NCI-H1092 treated with DMSO at 0.1 percent for 48 hours (cell line): ENCODE measurements at places on chromosomes 2 and 18.
A peak's percentile ranks its signal among the peaks of the same experiment; 100 is the strongest.

DNA sequence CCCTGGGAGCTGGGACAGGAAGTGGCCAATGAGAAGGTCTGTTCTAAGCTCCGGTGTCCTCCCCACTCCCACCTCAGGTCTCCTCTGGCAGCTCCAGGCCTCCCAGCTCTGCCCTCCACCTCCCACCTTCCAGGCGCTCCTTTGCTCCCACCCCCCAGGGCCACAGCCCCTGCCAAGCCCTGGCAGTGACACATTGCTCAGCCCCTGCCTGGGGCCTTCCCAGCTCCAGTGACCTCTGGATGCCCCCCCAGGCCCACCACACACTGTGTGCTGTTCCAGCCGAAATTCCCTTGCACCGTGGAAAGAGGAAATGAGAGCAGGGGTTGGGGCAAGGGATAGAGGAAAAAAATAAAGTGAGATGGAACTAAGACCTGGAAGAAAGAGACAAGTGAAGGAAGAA is 289.6 kb downstream of the CYP26B1 start:
- no peak for DNase-seq

GRCh38 chr2:105224444-105224843 is 17.1 kb upstream of the GPR45 start:
- no peak for DNase-seq

GRCh38 chr2:12577567-12578253 is 139.0 kb upstream of the TRIB2 start:
- DNase-seq, result no peak

GRCh38 chr2:210440206-210440605 is 36.4 kb downstream of the LANCL1 start:
- DNase-seq, result peak; percentile 25

DNA sequence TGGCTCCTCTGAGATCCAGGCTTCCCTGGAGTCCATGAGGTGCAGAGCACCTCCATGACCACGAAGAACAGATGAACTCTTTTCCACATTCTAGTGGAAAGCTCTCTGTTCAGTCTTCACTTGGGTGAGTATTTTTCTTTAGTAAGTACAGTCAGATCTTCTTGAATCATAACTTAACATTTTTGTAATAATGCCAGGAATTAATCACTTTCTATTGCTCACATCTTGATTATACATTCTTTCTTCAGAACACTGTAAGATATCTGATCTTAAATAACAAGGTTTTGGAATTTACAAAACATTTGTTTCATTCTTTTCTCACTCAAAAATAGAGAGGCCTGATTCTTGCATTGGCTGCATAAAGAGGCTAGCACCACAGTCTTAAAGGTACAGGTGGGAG is 45.4 kb upstream of the RND3 start:
- DNase-seq, result no peak
